ENCODE measurements at places on chromosomes 5 and 9.

DNA sequence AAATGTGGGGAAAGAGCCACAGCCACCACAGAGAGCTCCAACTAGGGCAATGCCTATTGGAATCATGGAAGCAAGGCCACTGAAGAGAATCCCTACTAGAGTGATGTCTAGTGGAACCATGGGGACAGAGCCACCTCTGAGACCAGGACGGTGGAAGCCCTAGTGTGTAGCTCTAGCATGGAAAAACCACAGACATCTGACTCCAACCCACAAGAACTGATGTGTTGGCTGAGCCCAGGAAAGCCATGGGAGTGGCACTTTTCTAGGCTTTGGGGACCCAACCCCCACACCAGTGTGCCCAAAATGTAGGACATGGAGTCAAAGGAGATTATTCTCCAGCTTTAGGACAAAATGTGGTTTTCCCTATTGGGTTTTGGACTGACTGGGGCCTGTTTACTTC lies 721.9 kb downstream of the BRINP1 start:
- no peak for DNase-seq

DNA sequence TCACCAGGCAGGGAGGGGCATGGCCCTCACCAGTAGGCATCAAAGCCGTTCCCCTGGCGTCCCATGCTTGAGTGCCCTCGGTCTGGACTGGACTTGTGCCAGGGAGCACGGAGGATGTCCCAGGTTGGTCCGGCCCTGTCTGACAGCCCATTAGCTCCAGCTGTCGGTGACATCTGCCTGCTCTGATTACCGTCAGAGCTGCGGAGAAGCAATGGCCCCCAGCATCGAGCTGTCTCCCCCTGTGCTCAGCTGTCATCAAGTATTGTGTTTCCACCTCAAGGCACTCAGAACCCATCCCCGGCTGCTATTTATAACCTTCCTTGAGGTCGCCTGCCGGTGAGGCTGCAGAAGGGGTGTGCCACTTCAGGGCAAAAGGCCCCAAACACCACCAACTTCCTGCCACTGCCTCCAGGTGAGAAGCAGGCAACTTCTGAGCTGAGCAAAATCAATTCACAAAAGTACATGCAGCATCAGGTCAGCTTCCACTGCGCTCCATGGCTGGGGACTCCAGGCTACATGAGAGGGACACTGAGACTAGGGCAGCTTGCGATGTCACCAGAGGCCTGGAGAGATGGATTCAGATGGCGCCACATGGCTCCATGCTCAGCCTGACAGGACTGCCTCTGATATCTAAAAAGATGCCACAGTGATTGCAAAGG lies 142.7 kb downstream of the C5orf15 start:
- DNase-seq = no peak

- DNase-seq = no peak
Observed at GRCh38 chr9:36444203-36444602, 44.1 kb upstream of the RNF38 start.

DNA sequence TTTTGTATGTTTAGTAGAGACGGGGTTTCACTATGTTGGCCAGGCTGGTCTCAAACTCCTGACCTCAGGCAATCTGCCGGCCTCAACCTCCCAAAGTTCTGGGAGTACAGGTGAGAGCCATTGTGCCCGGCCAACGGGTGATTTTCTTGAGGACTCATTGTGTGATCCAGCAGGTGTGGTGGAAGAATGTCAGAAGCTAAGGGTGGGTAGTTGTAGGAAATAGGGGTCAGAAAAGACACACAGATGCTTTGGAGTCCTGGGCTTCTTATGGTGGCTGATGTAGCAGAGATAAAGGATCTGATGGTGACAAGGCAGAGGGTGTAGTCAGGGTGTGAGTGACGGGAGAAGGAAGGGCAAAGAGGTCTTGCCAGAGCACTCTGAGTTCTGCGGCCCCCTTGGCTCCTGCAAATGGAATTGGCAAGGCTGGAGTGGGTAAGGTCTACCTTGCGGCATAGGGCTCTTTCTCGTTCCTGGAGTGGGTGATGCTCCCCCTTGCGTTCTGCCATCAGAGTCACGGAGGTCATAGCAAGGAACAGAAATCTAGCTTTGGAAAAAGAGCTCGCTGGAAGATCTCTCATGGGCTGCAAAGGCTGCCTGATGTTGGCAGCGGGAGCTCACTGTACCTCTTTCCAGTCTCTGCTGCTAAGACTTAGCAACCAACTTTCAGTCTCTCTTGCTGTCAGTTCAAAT lies 97.2 kb downstream of the SREK1 start:
- no peak for DNase-seq

GRCh38 chr5:74182603-74183002 lies 457.9 kb downstream of the ENC1 start:
- DNase-seq = no peak

GRCh38 chr9:108615152-108615551 lies 240.6 kb downstream of the ACTL7B start:
- no peak for DNase-seq

DNA sequence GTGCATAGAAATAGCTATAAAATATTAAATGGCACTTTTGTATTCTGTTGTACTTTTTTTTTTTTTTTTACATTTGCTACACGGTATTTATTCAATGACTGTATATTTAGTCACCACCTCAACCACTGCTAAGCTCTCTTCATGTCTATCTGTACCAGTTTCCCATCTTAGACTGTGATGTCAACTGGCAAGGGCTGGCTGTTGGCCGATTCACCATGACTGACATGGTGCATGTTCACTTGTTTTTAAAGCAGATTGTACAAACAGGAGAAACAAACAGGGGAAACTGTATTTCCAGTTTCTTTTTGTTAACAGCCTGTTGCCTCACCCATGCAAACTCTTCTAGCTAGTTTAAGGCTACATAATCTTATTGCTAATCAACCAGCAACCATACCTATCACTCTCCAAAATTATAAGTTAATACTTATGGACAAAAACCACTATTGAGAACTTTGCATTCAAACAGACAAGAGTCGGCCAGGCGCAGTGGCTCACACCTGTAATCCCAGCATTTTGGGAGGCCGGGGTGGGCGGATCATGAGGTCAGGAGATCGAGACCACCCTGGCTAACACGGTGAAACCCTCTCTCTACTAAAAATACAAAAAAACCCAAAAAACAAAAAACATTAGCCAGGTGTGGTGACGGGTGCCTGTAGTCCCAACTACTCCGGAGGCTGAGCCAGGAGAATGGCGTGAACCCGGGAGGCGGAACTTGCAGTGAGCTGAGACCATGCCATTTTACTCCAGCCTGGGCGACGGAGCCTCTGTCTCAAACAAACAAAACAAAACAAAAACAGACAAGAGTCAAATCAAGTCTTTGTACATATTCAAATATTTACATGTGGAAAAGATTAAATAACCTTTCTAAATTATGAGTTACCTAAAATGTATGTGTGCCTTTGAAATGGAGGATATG lies 13.2 kb downstream of the ZFAND5 start:
- DNase-seq = peak; percentile 59

- no peak for DNase-seq
Observed at GRCh38 chr5:136190091-136190720, 2.8 kb downstream of the SMIM32 start.

DNA sequence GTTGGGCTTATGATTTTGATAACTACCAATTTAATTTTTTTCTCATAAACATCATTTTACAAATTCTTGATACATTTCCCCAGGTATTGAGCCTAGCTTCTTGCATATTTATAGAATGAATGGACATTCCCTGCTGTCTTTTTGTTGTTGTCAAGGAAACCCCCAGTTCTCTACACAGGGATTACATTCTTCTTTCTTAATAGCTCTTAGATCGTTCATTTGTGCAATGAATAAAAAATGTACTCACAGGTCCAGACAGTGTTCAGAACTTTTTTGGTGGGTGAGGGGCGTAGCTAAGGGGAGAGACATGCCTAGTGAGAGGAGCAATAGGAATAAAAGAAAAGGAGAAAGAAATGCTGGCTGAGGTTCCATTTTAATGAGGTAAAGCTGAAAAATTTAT lies 58.6 kb downstream of the VCAN start:
- DNase-seq = peak; percentile 65

- no peak for DNase-seq
Observed at GRCh38 chr9:9961934-9962333, 650.9 kb downstream of the PTPRD start.

GRCh38 chr9:93262537-93263310 lies 78.8 kb downstream of the WNK2 start:
- DNase-seq = no peak

DNA sequence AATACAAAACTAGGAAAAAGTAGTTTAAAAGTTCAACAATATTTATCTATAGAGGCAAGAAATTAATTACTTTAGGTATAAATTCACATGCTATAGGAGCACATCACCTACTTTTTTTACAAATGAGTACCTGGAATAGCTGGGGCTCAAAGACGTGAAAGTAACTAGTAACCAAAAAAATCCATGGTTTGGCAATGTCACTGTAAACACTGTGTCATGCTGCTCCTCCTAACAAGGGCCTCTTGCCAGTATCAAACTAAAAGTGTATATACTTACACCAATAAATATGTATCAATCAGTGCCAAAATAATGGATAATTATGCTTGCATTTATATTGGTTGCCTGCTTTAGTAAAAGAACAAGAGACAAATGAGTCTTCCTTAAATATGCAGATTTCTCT lies 78.9 kb downstream of the AP3B1 start:
- no peak for DNase-seq

DNA sequence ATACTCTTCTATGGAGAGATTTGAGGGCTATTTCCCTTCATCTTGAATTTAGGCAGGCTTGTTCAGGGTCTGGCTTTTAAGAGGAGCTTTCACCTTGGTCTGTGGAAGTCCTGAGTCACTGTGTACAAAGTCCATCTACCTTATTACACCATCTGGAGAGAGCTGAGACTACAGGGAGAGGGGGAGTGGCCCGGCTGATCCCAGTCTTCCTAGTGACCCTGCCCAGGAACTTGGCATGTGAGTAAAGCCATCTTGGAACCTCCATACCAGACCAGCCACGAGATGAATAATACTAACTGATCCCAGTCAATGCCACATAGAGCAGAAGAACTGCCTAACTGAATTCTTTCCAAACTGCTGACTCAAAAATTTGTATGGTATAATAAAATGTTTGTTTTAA lies 8.4 kb upstream of the IL6ST start:
- peak; percentile 42 for DNase-seq

DNA sequence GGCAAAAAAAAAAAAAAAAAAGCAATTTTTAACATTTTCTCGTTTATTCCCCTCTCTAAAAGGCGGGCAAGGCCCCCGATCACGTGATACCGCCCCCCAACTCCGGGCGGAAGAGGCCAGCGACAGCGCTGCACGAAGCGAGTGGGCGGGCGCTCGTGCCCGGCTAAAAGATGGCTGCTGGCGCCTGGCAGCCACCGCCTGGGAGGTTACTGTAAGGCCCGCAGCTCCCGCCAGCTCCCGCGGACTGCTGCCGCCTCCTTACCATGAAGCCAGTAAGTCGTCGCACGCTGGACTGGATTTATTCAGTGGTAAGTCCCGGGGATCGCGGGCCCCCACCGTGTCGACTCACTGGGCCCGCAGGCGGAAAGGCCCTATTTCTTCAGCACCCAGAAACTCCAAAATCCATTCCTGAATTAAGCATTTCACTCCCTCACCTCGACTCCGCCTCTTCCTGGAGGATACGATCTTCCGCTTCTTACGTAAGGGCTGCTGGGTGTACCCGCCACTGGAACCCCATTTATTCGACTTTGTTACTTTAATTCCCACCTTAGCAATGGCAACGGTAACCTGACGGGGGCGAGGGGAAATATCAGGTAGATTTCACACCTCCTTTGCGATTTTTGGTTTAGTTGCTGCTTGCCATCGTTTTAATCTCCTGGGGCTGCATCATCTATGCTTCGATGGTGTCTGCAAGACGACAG lies at the start of the genes SMIM27 and TOPORS:
SMIM27 (plus strand) TSS at position 156 of the 701 bp plus-strand sequence; CDS start at position 264, 108 bp downstream.
TOPORS (minus strand) TSS at position 415 of the 701 bp plus-strand sequence; CDS start at position 265, 150 bp downstream.
- peak; percentile 97 for DNase-seq

DNA sequence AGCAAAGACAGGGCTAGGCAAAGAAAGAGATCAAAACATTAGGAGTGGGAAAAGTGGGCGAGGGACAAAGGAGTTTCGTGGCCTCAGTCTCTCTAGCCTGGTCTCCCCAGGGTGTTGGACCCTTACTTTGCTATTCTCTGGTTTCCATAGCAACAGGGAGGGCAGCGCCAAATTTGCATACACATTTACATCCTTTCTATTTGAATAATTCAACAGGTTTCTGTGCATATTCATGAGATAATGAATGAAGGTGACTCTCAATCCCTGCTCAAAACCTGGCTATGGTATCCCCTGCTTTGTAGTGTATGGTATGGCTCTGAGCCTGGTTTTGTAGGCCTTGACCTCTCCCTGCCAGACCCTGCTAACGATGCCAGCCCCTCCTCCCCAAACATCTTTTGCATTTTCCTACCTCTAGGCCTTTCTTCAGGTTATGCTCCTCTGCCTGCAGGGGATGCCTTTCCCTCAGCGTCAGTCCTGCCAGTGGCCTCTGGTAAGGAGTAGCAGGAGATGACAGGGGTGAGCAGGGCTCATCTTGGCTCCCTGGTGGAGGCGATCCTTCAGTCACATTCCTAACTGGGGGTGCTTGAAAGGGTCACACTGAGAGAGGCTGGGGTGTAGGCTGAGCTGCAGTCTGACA lies 9.8 kb downstream of the RPP25L start:
- no peak for DNase-seq

DNA sequence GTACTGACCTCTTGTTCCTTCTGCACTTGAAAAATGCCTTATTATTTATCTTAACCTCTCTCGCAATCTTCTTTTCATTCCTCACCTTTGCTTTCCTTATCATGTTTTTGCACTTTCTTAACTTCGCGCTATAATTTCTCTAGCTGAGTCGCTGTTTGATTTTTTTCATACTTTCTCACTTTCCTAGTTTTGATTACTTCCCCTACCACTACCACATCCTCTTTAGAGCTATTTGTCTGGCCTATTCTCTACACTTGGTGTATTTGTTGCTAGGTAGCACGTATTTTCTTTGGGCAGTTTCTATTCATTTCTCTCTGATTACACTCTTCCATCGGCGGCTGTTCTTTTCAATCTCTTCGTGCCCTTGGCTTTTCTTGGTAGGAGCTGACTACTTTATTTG lies 611.8 kb downstream of the BNC2 start:
- DNase-seq = no peak

DNA sequence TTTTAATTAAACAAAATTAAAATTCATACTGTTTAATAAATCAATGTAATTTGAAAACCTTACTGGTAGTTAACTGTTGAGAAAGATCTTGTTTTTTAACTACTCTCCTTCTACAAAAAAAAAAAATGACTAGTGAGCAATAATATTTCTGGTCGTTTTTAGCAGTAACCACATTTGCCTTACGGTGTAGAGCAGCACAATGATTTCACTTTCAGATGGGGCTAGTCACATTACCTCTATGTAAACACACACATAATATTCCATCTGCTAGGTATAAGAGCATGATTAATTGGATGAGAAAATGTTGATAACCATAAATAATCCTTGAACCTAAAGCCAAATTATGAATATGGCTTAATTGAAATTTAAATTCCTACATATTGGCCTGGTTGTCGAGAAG lies 198.1 kb downstream of the CHSY3 start:
- no peak for DNase-seq

DNA sequence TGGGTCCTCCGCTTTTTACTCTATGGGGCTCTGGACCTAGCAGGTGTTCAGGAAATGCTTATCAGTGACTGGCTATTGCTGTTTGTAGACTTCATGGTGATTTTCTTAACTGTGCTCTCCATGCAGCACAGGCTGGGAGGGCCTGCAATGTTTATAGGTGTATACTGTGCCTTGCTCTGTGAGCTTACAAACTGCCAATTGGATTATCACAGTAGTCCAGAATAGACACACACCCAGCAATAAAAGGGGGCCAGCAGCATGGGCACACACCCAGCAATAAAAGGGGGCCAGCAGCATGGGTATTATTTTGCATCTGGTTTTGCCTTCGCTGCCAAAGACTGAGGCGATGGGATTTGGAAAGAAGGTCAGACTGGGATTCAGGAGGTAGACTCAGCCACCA lies 100.0 kb downstream of the CRB2 start:
- no peak for DNase-seq
